Stimulated activated memory B cell treated with anti-CD40 and anti-IgM and Interleukin-4, amounts not matched to agents 10 μg/mL and 1 μg/mL and 100 μg/mL, for 72 hours (primary cell): ENCODE measurements at places on chromosomes 5 and 9.
A peak's percentile ranks its signal among the peaks of the same experiment; 100 is the strongest.

- H3K4me1 ChIP-seq: no peaks in the 10 kb centered on the region
- H3K27ac ChIP-seq: no peak overlapping the region
- no peaks in the 10 kb centered on the region for H3K36me3 ChIP-seq
Observed at GRCh38 chr5:28254846-28255245, 1216.5 kb upstream of the CDH9 start.

GRCh38 chr5:109451146-109451545 is 41.4 kb upstream of the PJA2 start:
- no peaks in the 10 kb centered on the region for H3K36me3 ChIP-seq
- H3K27me3 ChIP-seq: no peaks in the 10 kb centered on the region
- no peak overlapping the region for H3K27ac ChIP-seq
- ATAC-seq: no peak
- H3K4me1 ChIP-seq: peaks cover 9% of the 10 kb centered on the region
- H3K4me3 ChIP-seq: no peak overlapping the region

GRCh38 chr9:122806661-122807060 is 6.7 kb downstream of the OR1K1 start:
- peaks cover 11% of the 10 kb centered on the region for H3K36me3 ChIP-seq
- H3K27ac ChIP-seq: no peak overlapping the region
- no peaks in the 10 kb centered on the region for H3K27me3 ChIP-seq
- H3K4me3 ChIP-seq: no peak overlapping the region

DNA sequence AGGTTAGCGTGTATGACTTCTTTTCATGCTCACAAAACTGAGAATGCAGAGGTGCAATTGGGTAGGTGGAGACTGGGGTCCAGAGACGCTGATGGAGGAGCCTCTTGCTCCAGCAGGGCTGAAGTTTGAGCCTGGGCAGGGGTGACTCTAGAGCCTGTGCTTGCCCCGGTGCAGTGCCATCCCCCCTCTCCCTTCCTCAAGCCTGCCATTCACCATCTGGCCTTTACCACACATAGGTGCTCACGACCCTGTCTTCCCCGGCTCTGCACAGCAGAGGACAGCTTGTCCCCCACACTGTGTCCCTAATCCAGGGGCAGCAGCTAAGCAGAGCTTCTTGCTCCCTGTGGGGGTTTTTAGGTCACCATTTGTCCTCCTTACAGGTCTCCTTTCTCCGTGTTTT is 86.5 kb downstream of the DAP start:
- no peak overlapping the region for H3K27ac ChIP-seq
- no peak overlapping the region for H3K4me3 ChIP-seq
- H3K36me3 ChIP-seq: peaks cover 22% of the 10 kb centered on the region
- H3K4me1 ChIP-seq: no peaks in the 10 kb centered on the region
- peak; percentile 53 for ATAC-seq
- no peaks in the 10 kb centered on the region for H3K27me3 ChIP-seq

GRCh38 chr9:25224996-25225395 is 453.2 kb downstream of the TUSC1 start:
- H3K36me3 ChIP-seq: no peaks in the 10 kb centered on the region
- H3K4me3 ChIP-seq: no peak overlapping the region
- H3K27me3 ChIP-seq: no peaks in the 10 kb centered on the region
- no peaks in the 10 kb centered on the region for H3K4me1 ChIP-seq
